ENCODE measurements at places on chromosomes 2 and 18.

DNA sequence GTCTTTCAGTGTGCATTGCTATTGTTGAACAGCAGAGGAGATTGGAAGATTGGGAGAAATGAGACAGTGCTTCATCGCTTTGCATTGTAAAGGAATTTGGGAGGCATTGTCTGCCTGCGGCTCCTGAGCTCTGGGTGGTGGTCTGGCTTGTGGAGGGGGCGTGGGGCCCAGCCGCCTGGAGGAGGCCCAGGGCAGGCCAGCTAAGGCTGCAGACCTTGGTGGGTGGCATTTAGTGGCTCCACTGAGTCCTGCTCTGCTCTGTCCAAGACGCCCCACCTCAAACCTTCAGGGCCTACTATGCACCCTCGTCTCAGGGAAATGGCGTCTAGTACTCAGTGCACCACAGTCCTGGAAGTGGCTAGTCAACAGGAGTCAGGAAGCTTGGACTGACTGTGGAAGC, 5.7 kb upstream of the HS1BP3 start:
- DNase-seq: no peak

GRCh38 chr2:239500574-239501550, 100.0 kb upstream of the HDAC4 start:
- no peak for DNase-seq

GRCh38 chr2:71757351-71757750, 304.0 kb downstream of the DYSF start:
- DNase-seq: no peak

DNA sequence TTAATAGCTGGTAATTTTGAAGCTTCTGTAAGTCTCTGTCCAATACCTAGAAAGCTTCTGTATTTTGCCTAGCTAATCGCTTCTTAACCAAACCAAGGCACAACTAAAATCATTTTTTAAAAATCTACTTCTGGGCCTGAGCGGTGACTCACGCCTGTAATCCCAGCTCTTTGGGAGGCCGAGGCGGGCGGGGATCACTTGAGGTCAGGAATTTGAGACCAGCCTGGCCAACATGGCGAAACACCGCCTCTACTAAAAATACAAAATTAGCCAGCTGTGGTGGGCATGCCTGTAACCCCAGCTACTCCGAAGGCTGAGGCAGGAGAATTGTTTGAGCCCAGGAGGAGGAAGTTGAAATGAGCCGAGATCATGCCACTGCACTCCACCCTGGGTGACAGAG, 148.6 kb upstream of the FIGN start:
- no peak for DNase-seq

DNA sequence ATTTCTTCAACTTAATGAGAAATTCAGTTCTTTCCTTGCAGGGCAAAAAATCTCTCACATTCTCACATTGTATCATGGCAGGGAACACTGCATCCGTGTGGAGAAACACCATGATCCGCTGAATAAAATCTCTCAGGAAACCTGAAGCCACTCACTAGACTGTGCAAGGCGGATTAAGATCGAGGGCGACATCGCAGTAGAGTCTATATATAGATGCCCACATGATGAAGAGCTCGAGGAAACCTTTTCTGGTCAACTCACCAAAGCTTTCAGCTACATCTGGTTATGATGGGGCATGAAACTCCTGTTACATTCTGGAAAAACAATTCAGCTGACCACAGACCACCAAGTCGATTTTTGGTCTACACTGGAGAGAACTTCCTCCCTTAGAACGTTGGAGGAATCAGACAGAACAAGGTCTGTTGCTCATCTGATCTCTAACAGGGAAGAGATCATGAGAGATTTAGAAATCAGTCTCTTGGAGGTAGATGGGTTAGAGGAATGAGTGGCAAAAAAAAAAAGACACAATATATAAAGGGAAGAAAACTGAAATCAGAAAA, 162.9 kb upstream of the ZNF516 start:
- no peak for DNase-seq
